M059J (cell line): ENCODE measurements at places on chromosomes 4 and X. TPM values are rescaled to one million over a fixed set of nuclear protein-coding genes. Genes with fewer than 3 reads are reported as not detected.

Gene FAM9B
- total RNA-seq: not detected in 2 replicates

DNA sequence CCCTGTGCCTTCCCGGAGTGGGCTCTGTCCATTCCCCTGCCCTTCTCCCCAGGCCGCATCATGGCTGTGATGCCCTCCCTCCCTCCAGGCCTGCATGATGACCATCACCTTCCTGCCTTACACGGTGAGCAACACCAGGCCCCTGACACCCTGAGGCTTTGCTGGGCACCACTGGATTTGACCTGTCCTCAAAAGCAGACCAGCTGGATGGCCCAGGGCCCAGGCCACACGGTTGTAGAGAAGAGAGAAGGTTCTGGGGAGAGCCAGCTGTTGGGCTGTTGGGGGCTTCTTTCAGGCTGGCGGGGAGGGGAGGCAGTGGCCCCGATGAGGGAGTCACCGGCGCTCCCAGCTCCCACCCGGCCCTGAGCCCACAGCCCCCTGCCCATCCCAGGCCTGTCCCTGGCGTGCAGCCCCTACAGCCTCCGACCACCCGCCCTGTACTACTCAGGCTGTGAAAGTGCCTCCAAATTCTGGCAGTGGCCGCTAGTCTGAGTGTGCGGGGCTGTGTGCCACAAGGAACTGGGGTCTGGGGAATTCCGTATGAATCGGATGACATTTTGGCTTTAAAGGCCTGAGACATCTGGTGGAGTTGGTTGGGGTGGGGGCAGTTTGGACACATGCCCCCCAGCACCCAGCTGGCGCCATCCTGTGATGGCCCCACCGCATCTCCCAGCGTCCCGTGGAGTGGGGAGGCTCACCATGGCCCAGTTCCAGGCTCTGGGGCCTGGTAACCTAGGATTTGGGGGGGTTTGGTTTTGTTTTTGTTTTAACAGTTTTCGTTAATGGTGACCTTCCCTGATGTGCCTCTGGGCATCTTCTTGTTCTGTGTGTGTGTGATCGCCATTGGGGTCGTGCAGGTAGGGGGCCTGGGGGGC is 19.6 kb downstream of the TMEM175 start:
- DNase-seq: no peak

GRCh38 chr4:52110171-52110570 is 59.1 kb downstream of the SPATA18 start:
- no peak for DNase-seq

DNA sequence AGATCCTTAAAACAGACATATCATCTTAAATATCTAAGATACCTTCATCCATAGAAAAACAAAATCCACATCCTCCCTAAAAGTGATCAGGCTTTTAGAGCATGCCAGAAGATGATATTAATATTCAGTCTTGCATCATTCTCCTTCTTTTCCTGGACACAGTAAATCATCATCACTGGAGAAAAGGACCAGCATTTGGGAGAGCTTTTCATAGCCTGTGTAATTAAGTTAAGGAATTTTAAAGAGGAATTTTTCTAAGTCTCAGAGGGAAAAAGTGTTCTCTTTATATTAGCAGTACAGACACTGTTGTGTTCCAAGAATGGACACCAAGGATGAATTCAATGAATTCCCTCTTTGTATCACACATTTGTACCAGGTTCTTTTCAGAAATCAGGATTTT is 696 bp downstream of the SCRG1 start:
- no peak for DNase-seq

GRCh38 chr4:109160494-109160893 is 142.0 kb downstream of the COL25A1 start:
- no peak for DNase-seq

DNA sequence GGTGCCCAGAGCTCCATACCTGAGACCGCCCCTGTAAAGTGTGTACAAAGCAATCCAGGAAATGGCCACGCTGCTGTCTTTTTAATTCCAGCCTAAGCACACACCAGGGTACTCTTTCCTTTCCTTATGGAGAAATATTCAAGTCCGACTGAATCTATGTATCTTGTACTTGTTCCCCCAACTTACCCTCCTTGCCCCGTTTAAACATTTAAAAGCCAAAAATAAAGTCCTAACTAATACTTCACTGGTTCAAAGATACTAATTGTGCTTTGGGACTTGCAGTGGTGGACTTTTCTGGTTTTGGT is 731 bp upstream of the AMMECR1 start:
- DNase-seq: no peak

GRCh38 chr4:127660284-127660885 is 27.6 kb downstream of the INTU start:
- no peak for DNase-seq
